ENCODE measurements at places on chromosomes 4 and X.

DNA sequence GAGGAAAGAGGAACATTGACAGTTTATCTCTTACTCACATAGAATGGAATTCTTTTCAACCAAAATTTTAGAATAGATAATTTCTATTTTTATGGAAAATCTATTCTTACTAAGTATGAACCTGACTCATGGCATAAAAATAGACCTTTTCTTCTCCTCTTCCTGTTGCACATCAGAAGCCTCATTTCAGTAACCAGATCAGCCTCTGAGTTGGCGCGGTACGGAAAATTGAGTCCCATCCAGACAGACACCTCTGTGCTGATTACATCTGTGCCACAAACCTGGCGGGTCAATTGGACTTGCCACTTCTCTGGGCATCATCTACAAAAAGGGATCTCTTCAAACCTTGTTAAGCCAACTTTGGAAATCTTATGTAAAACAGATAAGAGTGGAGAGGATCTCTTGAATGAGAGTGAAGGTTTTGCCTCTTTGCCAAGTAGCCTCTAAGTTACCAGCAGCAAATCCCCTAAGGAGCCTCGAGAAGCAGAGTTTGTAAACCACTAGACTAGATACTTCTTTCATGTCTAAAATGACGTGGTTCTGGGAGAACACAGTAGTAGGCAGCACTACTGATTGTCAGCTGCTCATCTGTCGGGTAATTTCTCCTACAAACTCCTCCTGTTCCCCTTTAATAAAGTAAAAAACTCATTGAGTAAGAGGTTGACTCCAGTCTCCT, 37.4 kb downstream of the TENM3 start:
- no peak for DNase-seq

- no peak for DNase-seq
Measured at GRCh38 chr4:154086247-154086646, 297.4 kb upstream of the SFRP2 start.

- DNase-seq: no peak
Measured at GRCh38 chrX:21781525-21781924, 23.6 kb upstream of the SMPX start.

- DNase-seq: no peak
Measured at GRCh38 chr4:131347816-131348215, 1801.3 kb upstream of the PCDH10 start.

- no peak for DNase-seq
Measured at GRCh38 chrX:119055687-119056086, 17.1 kb upstream of the CT47C1 start.

DNA sequence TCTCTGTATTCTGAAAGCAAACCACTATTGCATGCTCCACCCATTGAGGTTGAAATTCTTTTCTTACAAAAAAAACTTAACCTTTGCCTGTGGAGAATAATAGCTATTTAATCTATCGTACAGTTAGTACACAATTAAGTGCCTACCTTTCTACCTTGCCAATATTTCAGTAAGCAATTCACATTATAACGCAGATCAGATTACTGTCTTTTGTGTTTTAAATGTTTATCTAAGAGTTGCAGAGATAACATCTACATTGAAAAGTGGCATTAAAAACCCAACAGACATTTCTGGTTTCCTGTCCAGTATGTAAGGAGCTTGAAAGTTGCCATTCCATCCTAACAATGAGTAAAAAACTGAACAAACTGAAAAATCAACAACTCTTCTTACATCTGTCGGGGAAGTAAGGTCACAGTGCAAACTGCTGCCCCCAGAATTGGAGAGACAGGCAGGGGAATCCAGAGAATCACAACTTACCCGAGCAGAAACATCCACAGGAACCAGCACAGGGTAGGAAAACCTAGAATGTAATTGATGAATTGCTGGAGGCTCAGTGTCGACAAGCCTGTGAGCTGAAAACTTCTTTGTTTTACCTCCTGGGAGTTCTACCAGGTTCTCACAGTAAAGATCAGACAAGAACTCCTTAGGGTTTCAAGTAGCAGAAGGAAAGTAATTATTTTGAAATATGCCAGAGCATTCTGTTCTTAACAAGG, 27.3 kb upstream of the ACSL4 start:
- DNase-seq: no peak

GRCh38 chr4:126794363-126794762, 838.4 kb upstream of the INTU start:
- no peak for DNase-seq

DNA sequence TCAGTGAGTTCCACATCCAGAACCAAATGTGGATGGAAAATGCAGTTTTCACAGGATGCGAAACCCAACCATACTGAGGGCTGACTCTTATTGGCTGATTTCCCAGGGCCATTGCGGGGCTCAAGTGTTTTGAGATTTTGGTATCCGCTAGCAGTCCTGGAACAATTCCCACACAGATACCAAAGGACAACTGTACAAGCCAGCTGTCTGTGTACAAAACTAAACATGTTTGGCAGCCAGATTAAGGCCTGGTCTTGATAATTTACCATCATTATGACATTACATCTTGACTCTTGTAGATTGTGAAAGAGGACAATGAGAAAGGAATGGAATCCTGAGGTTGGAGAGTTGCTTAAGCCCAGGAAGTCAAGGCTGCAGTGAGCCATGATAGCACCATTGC, 121.9 kb downstream of the DKK2 start:
- no peak for DNase-seq

DNA sequence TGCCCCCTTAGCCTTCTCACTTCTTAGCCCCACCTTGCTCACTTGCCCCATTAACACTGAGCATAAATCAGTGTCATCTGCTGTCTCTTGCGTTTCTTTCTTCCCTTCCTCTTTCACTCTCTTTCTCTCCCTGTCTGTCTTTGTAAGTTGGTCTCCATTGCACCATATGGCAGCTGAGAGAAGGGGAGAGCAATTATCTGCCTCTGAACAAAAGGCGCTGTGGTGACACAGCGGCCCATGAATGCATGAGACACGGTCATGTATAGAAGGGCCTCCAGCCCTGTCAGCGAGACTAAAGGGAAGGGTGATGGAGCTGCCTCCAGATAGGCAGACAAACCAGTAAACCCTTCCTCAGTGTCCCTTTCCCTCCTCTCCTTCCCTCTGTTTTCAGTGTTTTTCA, 88.8 kb upstream of the PCDH18 start:
- no peak for DNase-seq

GRCh38 chr4:184053434-184053833, 148.3 kb downstream of the STOX2 start:
- no peak for DNase-seq

DNA sequence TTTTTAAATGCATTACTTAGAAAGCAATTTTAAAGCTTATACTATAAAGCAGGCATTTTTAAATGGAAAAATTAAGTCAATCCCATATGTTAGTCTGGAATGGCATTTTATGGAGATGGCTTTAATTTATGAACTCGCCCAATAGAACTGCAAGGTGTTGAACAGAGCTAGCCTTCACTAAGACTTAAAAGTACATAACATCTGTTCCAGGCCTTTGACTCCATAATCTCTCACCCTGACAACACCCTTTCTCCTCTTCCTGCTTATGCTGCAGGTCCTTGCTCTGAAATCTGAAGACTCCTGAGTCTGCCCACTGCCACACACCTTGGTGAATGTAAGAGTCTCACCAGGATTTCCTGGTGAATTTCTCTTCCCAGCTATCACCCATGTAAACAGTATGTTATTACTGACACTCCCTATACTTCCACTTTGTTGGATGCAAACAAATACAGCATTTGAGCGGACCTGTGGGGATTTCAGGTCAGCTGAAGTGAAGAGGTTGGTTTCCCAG, 17.7 kb upstream of the SLC39A8 start:
- DNase-seq: no peak

GRCh38 chr4:119135721-119136121, at the start of gene MYOZ2:
TSS of gene MYOZ2 (plus strand) at chr4:119135832. CDS start at chr4:119136526, 694 bp downstream.
- DNase-seq: no peak

DNA sequence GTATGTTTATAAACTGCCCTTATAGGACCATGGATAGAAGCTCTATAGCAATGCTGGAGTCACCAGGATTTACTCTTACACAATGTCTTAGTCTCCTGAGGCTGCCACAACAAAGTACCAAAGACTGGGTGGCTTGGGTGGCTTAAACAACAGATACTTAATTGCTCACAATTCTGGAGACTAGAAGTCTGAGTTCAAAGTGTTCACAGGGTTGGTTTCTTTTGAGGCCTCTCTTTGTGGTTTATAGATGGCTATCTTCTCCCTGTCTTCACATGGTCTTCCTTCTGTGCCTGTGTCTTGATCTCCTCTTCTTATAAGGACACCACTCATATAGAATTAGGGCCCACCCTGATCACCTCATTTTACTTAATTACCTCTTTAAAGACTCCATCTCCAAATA, 2.0 kb upstream of the TRPC3 start:
- no peak for DNase-seq

- DNase-seq: no peak
Measured at GRCh38 chrX:154855256-154855655, 20.8 kb upstream of the SMIM9 start.

DNA sequence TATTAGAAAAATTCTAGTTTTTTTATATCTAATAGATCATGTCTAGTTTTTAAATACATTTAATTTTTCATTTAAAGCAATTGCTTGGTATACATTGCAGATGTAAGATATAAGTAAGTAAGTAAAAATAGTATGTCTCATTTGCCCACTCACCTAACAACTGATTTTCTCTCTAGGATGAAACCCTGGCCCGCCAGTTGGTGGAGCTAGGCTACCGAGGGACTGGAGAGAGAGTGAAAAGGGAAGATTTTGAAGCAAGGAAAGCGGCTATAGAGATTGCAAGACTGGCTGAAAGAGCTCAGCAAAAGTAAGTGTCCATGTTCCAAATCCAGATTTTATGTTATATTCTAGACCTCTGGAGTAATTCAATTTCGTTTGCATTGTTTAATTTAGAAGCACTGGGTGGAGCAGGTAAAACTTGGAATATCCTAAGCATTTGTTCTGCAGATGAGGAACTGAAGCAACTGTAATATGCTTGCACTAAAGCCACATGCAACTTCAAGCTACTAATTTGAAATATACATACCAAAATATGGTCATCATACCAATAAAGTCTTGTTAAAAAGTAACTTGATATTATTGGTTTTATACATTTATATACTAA, 27.1 kb downstream of the CFAP299 start:
- DNase-seq: peak; percentile 18

GRCh38 chrX:120564925-120565324, 4.2 kb upstream of the CUL4B start:
- no peak for DNase-seq

DNA sequence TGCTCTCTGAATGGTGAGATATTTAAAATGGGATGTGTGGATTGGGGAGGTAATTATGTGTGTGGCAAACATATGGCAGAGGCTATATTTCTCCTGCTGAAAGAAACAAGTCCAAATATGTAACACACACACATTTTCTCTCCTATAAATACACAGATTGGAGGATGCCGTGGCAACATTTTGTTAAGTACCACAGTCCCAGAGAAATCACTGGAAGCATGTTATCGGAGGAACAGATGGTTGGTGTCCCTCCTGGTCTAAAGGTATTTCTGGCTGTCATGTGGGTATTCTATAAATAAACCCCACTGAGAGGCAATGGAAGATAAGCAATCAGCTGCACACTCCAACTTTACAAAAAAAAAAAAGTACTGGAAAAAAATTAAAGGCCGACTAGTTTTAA, 528.3 kb upstream of the BOD1L1 start:
- DNase-seq: no peak

DNA sequence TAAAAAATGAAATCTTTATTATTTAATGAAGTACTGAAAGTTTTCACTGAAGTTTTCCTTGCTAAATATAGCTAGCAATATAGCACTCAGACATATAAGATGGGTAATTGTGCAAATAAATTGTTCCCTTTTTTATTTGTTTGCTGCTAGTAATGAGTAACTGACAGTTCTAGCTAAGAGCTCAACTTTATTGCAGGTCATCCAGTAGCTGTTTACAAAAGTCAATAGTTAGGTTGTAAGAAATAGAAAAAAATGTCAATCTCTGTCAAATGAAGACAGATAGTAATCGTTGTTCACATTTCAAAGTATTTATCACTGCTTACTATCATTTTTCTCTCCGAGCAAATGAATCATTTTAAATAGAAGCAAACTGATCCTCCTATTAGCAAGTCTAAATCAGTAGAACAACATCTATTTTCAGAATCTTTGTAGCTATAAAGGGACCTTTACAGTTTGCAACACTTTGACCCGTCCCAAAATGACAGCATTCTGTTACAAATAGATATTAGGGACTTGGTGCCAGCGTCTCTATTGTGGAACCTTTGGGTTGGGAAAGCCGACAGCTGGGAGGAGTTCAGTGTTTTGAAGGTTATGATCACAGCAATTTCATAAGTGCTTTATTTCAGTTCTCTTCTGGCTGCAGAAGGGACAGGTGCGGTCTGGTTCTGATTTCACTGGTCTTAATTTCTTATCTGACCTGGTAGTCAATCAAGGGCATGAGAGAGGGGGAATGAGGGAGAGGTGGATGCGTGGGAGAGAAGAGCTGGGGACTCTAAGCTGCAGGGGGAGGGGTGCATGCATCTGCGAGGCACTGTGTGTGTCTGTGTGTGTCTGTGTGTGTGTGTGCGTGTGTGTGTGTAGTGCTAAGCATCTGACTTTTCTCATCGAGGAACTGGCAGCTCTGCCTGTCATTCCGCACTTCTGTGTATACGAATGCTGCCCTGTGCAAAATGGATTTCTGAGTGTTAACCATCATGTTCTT, 227.9 kb upstream of the PITX2 start:
- DNase-seq: no peak

DNA sequence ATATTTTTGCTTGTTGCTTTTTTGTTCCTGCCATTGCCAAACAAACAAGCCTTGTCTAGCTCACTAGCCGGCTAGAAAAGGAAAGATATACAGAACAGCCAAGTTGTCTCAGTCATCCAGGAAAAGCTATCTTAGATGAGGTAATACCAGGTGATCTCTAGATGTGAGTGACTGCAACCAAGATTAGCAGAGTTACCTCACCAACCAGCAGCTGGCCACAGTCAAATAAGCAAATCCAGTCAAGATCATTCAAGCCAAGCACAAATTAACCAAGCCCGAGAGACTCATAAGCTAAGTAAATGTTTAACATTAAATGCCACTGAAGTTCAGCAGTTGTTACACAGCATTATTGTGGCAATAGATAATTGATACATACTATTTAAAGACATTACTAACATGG, 108.6 kb downstream of the CENPC start:
- no peak for DNase-seq

GRCh38 chrX:117711782-117712181, 404.8 kb downstream of the KLHL13 start:
- no peak for DNase-seq

GRCh38 chr4:53654300-53654758, 63.0 kb upstream of the LNX1 start:
- no peak for DNase-seq

DNA sequence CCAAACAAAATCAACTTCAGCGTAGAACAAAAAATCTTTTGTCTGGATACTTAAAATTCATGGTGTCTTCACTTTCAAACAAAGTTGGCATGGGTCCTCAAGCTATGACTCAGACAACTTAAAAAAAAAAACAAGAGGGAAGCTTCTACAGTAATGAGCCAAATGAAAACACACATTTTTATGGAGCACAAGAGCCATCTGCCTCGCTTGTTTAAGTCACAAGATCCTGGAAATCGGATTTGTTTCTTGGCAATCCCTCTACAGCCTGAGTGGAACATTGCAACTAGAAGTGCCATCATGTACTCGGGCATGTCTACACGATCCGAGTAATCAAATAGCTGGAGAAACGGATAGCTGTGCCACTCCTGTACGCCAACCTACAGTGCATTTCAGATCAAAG, 22.6 kb downstream of the LAMP2 start:
- DNase-seq: no peak

GRCh38 chr4:34950926-34951325, 1293.4 kb downstream of the ARAP2 start:
- no peak for DNase-seq

Measured in stimulated activated CD4-positive, alpha-beta T cell treated with anti-CD3 and anti-CD28 coated beads, TNF-alpha, amount 100 ng/mL, for 1 hour (primary cell).